Activated T-cell treated with anti-CD3 and anti-CD28 coated beads, Interleukin-2, amount 50 U/mL, for 72 hours (primary cell): ENCODE measurements at places on chromosomes 6 and 20. TPM values are rescaled to one million over a fixed set of nuclear protein-coding genes. Genes with fewer than 3 reads are reported as not detected.

Gene KCNB1
- total RNA-seq: not detected

GRCh38 chr6:55180258-55180657 is 5.9 kb downstream of the HCRTR2 start:
- no peak for DNase-seq

Gene SNAP25
- total RNA-seq: 5.6 TPM

DNA sequence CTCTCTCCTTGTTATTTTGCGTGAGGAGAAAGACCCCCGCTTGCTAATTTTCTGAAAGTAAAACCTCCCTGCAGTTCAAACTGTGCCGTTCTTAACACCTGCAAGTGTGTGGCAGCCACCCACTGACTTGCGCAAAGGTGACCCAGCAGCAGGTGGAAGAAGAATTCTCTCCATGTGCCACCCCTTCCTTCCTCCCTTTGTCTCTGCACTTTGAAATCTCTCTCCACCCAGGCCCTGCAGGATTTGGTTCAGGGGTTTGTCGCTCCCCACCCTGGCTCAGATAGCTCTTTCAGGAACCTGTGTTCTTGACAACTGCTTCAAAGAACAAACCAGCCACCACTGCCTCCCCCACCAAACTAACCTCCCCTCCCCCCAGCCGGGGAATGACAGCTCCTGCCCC is 41.4 kb downstream of the ZNF831 start:
- DNase-seq: no peak

DNA sequence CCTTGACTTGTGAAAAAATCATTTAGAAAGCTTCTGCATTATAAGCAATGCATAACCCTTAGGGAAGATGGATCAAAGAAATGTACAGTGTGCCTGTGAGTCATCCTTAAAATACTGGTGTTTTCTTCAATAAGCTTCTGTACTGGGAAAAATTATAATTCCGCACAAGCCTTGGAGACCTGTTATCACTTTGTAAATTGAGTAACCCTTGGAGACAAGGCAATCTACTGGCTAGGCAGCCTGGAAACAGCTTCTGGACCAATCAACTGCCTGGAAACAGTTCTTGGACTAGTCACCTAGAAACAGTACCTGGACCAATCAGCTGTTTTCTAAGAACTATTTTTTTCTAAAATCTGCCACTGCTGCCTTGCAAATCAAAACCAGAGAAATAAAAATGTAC is 25.8 kb upstream of the RNGTT start:
- DNase-seq: no peak

Gene C6orf15
- total RNA-seq: not detected

Gene SUN5
- not detected for total RNA-seq

DNA sequence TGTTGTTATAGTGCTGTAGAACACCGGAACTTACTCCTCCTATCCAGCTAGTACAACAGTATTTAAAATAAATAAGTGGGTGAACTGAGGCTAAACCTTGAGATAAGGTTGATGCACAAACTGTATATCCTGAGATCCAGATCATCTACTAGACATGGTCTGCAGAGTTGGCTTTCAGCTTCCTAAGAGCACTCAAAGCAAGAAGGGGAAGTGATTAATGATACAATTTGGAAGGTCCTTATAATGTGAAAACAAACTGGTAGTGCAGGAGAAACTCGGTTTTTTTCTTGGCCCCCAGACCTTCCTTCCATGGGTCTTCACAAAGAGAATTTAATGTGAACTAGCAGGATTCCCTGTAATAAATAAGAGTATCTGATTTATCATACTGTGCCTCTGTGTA is 27.4 kb upstream of the RREB1 start:
- DNase-seq: no peak

Gene GTF2H4
- 46.9 TPM for total RNA-seq

Gene ZC2HC1B
- not detected for total RNA-seq

DNA sequence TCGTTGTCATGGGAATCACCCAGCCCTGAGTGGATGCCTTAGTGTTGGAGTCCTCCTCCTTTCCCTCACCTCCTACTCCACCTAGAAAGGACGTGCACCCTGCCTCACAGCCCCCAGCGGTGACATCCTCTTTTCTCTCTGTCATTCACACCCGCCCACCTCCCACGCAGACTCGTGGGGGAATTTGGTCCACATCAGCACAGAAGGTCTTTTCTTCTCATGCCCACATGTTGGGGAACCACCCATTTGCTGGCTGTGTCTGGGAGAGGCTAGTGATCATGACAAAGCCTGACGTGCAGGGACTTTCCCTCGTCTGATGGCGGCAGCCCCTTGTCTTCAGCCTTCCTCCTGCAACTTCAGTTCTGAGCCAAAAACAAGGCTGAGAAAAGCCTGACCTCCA is 96.0 kb upstream of the CNKSR3 start:
- DNase-seq: peak; percentile 91

DNA sequence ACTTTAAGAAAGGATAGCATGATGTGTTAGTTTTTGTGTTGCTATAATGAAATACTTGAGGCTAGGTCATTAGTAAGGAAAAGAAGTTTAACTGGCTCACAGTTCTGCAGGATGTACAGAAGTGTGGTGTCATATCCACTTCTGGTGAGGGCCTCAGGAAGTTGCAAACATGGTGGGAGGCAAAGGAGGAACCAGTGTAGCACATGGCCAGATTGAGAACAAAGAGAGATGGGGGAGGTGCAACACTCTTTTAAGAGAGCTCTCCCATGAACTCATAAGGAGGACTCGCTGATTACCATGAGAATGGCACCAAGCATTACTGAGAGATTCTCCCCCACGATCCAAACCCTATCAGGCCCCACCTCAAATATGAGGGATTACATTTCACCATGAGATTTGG is 265.4 kb downstream of the RIMS1 start:
- DNase-seq: no peak

Gene MLN
- total RNA-seq: not detected

- DNase-seq: no peak
Measured at GRCh38 chr6:82264824-82265223, 17.3 kb upstream of the IBTK start.

DNA sequence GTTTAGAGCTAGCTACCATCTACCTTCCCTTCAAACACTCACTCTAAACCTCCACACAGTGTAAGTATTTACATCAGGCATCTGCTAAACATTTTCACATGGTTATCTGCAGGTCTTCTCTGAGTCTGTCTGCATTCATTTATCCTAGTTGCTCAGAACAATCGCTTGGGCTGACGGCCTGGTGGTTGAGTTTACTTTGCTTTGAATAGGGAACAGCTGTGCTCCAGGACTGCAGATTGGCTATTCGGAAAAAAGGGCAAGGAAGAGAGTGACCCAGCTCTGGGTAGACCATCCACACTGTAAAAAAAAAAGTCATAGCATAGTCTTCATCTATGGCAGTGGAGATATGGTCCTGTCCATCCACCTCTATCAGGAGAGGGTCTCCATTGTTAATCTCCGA is 115.3 kb upstream of the ESR1 start:
- no peak for DNase-seq

Gene GGTLC1
- total RNA-seq: not detected

DNA sequence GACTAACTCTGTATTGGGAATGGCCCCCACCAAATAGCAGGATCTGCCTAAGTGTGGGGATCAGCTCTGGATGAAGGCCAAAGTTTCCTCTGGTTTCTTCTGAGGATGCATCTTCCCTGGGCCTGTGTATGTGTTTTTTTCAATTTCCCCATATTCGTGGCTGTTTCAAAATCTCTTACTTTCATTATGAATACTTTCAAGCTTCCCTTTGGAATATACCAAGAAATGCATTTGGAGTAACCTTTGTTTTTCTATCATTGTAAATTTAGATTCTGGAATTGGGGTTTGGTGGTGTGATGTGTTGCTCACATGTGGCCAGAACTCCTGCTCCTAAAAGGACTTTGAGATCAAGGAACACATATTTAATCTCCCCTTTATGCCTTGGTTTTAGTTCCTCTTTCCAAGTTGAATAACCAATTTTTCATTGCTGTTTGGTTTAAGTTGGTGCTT is 8.4 kb downstream of the ENTPD6 start:
- DNase-seq: no peak

- no peak for DNase-seq
Measured at GRCh38 chr6:127635091-127635490, 58.1 kb downstream of the C6orf58 start.

DNA sequence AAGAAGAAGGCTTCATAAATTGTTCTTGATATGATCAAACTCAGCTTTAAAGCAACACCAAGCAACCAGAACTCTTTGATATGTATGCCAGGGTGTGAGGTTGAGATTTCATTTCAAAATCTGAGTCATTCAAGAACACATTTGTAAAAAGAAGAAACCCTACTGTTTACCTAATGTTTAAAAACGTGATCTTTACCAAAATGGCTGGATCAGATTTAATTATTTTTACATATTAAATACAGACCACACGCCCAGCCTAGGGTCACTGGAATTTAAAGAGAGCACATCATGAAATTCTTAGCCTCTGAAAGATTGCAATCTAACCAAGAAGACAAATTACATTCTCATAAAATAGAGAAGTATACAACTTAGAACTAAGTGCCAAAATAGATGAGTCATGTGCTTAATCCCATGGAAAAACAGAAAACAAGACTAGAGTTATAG is 206.8 kb upstream of the SMLR1 start:
- no peak for DNase-seq

- DNase-seq: peak; percentile 4
Measured at GRCh38 chr6:11208267-11208666, 24.2 kb downstream of the NEDD9 start.

Gene LY6G6C
- 0.25 TPM for total RNA-seq

- DNase-seq: peak; percentile 19
Measured at GRCh38 chr6:31896856-31897611, 464 bp downstream of the EHMT2 start.

DNA sequence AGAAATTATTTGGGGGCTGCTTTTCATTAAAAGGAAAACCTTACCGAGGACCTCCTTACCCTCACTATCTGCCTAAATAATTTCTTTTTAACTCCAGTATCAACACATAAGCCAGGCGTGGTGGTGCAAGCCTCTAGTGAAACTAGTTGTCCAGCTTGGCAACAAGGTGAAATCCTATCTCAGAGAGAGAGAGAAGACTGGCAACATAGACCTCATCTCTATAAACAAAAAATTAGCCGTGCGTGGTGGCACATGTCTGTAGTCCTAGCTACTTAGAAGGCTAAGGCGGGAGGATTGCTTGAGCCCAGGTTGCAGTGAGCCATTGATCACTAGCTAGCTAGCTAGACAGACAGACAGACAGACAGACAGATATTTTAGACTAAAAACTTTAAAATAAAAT is 92.5 kb downstream of the ARMC2 start:
- DNase-seq: no peak

GRCh38 chr6:11824986-11825385 is 46.4 kb upstream of the ADTRP start:
- DNase-seq: peak; percentile 43

GRCh38 chr6:164184410-164184809 is 769.9 kb downstream of the QKI start:
- no peak for DNase-seq

Gene ZGPAT
- 24.3 TPM for total RNA-seq

Gene MUCL3
- total RNA-seq: not detected

Gene TSBP1
- not detected for total RNA-seq

Gene ZBTB12
- 1.9 TPM for total RNA-seq

- DNase-seq: no peak
Measured at GRCh38 chr6:99885051-99885450, 109.0 kb downstream of the MCHR2 start.

Gene AIF1
- 68.7 TPM for total RNA-seq

DNA sequence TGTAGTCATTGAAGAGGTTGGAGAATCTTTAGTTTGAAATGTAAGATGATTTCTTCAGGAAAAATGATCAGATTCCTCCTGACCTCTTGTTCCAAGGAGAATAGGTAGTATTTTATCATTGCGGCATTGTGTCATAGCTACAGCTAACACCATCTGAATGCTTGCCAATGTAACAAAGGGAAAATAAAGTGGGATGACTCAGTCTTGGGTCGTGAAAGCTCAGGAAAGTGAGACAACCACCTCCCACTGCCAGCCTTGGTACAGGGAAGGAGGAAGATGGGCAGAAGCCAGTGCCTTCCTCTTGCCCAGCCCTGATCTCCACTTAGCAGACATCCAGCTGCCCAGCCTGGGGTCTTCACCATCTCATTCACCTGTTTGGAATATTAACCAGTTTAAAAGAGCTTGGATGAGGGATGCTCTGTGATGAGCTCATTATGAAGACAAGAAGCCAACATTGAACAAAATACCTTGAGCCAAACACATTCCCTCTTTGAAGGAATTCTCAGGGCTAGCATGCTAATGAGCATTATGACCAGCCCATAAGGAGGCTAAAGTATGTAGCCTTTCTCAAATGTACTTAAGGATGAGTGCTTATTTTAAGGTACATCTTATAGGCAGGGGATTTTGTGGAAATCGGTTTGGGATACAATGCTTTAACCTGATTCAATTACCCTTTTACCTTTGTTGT is 40.0 kb upstream of the APCDD1L start:
- no peak for DNase-seq

DNA sequence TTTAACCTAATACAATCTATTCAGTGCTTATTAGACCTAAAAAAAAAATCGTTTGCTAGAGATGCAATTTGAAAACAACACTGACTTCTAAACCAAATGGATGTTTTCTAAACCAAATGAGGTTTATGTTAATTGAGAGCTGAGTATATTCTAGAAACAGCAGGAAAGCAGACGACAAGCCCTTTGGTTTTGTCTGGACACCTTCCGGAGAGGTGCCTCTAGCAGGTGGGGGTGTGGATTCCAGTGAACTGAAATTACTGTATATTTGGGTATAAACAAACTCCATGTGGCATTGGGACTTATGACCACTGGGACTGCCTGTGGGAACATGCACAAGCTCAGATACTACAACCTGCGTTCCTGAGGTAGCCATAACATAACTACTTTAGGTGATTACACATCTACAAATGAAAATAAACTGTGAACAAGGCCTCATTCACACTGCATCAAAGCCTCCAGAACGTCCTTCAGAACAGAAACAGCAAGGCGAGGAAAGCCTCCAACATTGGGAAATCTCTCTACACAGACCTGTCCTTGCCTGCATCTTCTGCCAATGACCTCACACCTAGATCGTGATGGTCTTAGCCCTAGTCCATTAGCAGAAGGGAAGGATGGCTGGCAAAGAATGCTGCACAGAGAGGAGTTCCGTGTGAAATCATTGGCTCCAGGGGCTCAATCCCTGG is 206.8 kb upstream of the FOXQ1 start:
- DNase-seq: no peak

DNA sequence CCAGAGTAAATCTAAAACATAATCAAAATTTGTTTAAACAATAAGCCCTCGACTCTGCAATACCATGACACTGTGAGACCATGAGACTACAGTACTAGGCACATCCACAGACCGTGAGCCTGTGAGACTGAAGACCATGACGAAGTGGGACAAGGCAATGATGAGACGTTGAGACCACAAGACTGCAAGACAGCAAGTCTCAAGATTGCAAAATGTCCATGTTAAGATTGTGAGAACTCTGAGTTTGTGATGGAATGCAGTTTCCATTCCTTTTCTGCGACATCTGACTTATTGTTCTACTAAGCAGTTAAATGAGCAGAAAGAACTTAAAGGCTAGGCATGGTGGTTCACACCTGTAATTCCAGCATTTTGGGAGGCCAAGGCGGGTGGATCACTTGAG is 102.1 kb upstream of the PHACTR1 start:
- no peak for DNase-seq

GRCh38 chr6:32371229-32371628 is 474 bp downstream of the TSBP1 start:
- DNase-seq: no peak
